Endothelial cell of coronary artery (primary cell): ENCODE measurements at places on chromosomes 2 and 18. TPM values are rescaled to one million over a fixed set of nuclear protein-coding genes. Genes with fewer than 3 reads are reported as not detected.

Gene NEU2
- total RNA-seq, result not detected in 2 replicates

Gene FAM110C
- total RNA-seq, result not detected in 2 replicates

Gene GCA
- 13.8 TPM in 2 replicates for total RNA-seq

Gene IL1R2
- total RNA-seq, result 0.19 TPM in 1 of 2 replicates, not detected in the other

Gene HTR2B
- 0.09 and 1.2 TPM in 2 replicates for total RNA-seq

Gene KCNG3
- under 0.01 TPM in 1 of 2 replicates, not detected in the other for total RNA-seq

Gene RPRM
- not detected in 2 replicates for total RNA-seq

Gene CCDC85A
- 11.2 and 24.1 TPM in 2 replicates for total RNA-seq

Gene CYP27C1
- under 0.01 and 0.28 TPM in 2 replicates for total RNA-seq

Gene LYPD1
- 45.7 and 104 TPM in 2 replicates for total RNA-seq

Gene MTHFD2
- total RNA-seq, result 73.3 and 153 TPM in 2 replicates

Gene DYSF
- 87.3 and 142 TPM in 2 replicates for total RNA-seq

Gene OTOS
- total RNA-seq, result not detected in 2 replicates

Gene INPP5D
- 26.9 and 28.6 TPM in 2 replicates for total RNA-seq
